CD4-positive, alpha-beta memory T cell (primary cell): ENCODE measurements at places on chromosomes 16 and 17.
A peak's percentile ranks its signal among the peaks of the same experiment; 100 is the strongest.

- DNase-seq = no peak
Observed at GRCh38 chr16:81280393-81280792, 34.4 kb upstream of the GAN start.

DNA sequence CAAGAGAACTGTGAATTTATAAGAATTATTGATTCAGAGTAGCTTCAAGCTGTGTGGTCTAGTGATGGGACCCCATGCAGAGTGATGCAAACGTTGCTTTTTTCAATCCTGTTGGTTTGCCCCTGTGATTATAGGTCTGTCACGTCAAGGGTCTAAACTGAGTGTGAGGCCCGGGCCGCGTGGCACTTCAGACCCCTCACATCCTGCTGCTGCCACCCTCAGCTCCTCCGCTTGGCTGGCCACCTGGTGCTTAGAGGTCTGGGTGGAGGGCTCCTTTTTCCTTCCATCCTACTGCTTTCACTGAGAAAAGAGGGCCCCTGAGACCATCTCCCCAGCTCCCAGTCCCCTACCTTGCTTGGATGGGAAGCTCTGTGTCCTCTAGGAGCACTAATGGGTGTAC is 12.0 kb downstream of the MYL4 start:
- no peak for DNase-seq

DNA sequence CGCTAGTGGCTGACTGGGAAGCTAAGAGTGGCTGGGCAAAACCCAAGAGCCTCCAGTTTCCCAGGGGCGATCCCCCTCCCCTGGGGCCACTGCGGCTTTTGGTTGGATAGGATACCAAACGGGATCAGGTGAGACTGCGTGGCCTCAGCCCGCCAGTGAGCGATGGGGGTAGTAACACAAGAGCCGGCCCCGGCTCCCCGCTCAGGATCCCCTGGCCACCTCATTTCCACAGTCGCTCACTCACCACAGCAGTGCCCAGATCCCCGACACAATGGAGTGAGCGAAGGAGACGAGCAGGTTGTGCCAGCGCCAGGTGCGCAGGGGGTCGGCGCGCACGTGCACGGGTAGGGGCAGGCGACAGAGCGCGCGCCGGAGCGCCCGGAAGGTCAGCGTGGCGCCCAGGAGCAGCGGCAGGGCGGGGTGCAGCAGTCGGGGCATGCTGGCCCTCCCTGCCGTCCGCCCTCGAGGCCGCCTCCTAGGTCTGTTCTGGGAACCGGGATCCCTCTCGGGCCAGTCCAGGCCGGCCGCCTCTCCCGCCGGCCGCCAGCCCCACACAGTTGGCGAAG is 290 bp downstream of the TLCD1 start:
- DNase-seq = no peak

- DNase-seq = no peak
Observed at GRCh38 chr17:74836191-74836590, 23.5 kb downstream of the GRIN2C start.

DNA sequence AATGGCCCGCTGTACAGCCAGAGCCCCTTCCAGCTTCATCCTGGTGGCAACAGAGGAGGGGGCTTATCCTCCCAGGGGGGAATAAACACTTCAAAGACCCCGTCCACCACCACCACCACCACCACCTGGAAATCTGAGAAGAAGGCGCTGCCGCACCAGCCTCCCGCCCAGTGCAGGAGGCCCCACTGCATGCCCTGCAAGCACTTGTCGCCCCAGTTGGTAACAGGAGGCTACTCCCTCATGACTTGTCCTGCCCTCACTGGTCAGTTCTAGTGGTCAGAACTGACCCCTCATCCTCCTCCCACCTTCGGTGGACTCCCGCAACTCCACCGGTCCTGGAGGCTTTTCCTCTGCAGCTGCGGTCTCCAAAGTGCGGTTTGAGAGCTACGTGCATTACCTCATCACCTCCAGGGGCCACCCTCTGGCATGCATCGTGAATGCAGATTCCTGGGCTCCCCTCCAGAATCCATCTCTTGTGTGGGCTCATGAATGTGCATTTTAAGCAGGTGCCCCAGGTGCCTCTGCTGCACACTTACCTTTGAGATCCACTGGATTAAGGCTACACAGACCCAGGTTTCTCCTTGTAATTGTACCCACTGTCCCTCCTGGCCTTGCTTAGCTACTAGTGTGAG is 71.8 kb downstream of the SRCIN1 start:
- DNase-seq = no peak

DNA sequence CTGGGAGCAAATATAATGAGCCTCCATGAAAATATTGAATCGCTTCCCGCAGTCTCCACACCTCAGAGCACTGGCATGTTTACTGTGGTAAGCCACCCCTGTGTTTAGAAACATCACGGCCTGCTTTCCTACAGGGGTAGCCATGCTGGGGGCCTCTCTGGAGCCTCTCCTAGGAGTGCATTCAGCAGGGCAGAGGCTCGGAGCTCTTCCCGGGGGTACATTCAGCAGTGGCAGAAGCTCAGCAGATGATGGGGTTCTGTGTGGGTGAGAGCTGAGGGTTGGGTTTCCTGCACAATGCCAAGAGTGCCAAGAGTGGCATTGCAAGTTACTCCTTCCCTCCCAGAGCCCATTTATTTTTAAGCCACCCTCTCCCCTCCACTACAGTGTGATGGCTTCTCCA is 386.6 kb downstream of the SEC14L1 start:
- no peak for DNase-seq

DNA sequence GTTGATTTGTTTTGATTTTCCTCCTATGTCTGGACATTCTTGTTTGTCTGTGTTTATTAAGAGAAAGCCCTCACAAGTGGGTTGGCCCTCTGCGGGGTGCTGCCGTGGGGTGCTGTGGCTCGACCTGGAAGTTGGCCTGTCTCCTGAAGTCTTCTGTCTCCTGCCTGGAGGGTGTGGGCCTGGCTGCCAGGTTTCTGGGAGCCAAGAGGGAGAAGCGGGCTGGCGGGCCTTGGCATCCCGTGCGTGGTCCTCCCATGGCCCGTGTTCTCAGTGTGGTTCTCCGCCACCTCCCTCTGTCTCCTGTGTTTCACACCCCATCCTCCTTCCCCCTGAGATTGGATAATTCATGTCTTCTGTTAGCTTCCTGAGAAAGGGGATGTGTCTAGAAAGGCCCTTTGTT is 69.6 kb downstream of the RNF213 start:
- no peak for DNase-seq

DNA sequence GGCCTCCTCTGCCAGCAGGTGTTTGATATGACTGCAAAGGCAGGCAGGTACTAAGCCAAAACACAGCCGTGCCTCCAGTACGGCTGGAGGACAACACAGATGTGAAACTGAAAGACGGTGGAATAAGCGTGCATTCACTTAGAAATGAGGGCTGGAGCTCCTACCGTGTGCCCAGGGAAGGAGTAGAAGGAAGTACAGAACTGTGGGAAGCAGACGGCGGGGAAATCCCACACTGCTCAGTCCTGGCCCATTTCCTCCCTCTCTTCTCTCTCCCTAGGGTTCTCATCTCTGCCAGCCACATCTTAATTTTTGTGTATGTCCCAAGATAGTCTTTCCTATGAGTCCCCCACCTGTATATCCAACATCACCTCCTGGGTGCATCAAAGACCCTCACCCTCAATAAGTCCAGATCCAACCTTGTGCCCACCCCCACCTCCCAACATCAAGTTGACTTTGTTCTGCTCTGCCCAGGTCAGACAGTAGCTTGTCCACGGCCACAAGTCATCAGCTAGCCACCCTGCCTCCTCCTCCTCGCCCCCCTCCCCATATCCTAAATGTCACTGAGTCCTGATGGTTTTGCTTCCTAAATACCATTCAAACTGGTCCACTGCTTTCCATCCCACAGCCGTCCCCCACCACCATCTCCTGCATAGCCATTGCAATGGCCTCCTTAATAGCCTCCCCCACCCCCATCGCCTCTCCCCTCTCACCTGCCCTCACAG is 77.1 kb upstream of the RPL38 start:
- DNase-seq = no peak

DNA sequence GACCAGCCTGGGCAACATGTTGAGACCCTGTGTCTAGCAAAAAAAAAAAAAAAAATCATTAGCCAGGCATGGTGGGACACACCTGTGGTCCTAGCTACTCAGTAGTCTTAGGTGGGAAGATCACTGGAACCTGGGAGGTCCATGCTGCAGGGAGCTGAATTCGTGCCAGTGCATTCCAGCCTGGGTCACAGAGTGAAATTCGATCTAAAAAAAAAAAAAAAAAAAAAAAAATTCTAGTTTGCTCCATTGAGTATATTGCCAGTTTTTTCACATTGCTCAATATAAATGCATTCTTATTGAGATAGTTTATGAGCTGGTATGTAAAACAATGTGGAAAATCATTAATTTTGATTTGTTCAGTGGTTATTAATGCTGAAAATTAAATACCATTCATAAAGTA is 52.0 kb downstream of the ABHD15 start:
- DNase-seq = no peak

GRCh38 chr17:6435051-6435450 is at the start of gene AIPL1:
Gene AIPL1 (minus strand): TSS chr17:6435121. CDS start chr17:6435104, 17 bp downstream.
- DNase-seq = no peak

GRCh38 chr16:83995754-83996153 is 27.7 kb downstream of the NECAB2 start:
- DNase-seq = no peak

DNA sequence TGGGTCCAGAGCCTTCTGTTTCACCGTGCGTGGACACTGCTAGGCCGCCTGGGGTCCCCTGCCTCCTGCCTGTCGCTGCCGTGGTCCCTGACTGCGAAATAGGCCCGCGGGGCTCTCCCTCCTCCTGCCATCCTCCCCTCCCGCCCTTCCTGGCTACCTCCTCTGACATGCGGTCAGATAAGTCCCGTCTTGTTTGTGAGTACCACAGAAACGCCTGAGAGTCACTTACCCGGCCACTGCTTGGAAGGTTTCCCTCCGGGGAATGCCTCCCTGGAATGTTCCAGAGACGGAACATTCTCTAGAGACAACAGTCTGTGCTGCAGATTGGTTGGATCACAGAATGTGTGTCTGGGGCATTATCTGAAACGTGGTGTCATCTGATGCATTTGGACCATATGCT is 22.7 kb downstream of the CIBAR2 start:
- no peak for DNase-seq

- no peak for DNase-seq
Observed at GRCh38 chr17:77425791-77426641, 285.2 kb downstream of the SEC14L1 start.

GRCh38 chr17:82019690-82020571 is 2.7 kb downstream of the CENPX start:
- DNase-seq = peak; percentile 55

DNA sequence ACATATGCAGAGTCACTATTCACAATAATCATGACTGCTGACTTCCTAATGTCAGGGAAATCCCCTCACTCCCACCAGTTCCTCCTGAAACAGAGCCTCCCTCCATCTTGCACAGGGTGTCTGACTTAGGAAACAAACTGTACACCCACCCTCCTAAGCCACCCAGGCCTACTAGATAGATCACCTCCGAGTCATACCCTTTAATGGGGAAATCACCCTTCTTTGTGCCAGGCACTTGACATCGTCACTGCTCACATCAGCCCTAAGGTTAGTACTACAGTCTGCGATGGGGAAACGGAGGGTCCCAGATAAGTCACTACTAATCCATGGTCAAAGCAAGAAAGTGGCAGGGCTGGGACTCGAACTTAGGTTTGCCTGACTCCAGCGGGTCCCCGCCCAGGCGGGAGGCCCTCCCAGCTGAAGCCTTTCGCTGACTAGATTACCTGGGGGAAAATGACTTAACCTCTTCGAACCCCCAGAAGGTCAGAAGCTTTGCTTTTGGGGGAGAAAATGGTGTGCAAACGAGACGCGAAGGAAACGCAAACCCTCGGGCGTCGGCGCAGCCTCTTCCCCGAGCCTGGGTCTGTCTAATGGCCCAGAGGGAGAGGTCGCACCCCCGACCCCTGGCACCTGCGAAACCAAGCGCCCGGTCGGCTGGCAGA is 3.4 kb upstream of the MLLT6 start:
- peak; percentile 95 for DNase-seq

DNA sequence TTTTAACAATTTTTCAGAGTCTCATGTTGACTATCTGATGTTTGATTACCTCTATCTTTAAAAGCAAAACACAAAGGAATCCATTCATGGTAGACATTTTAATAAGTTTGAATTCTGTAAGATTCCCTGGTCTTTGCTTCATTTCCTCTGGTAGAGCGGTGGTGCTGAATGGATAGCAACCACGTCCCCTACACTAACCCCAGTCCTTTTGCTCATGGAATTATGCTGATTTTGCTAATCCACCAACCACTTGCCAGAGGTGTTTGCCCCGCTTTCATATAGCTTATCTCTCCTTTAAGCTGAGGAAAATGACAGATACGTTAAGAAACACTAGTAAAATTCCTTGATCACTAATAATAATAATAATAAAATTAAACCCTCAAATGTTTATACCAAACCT is 9.5 kb downstream of the KCNJ16 start:
- no peak for DNase-seq

GRCh38 chr17:36742267-36743000 is 141.1 kb downstream of the MRM1 start:
- no peak for DNase-seq

GRCh38 chr17:9251273-9251672 is 230.0 kb downstream of the NTN1 start:
- no peak for DNase-seq

GRCh38 chr17:9421525-9421924 is 154.1 kb downstream of the STX8 start:
- DNase-seq = no peak

DNA sequence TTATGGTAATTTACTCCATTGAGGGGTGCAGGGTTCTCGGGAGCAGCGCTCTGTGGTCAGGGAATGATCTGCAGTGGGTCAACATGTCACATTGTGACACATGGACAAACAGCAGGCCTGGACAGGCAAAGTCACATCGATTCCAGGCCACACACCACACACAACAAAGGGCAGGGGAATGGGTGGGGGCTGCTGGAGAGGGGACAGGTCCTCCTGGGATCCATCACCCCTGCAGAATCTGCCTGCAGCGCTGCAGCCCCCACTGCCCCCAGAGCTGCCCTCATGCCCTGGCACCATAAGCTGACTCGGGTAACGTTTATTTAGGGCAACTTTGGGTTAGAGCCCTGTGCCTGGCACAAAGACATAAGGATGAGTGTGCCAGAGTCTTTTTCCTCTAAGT is 9.1 kb downstream of the PEMT start:
- DNase-seq = no peak

DNA sequence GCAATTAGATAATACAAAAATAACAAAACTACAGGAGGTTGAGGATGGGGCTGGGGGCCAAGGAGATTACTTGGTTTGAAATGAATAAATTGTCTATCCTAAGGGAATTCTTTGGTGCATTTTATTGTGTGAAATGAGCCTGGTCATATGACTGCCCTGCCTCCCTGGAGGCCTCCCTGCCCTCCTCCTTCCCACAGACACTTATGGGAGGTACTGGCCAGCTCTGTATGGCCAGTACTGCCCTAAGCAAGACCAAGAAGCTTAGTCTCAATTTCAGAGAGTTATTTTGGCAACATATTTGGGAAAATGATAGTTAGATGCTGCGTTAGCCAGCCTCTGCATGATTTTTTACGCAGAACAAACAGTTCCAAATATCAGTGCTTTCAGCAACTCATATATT is 511.9 kb downstream of the WWOX start:
- DNase-seq = no peak

GRCh38 chr16:89759746-89760340 is 38.5 kb downstream of the ZNF276 start:
- no peak for DNase-seq
